AG04449 (cell line): ENCODE measurements at places on chromosomes 1 and 21.

- DNase-seq: no peak
These were observed 86.4 kb upstream of the F3 start for GRCh38 chr1:94627771-94628498.

DNA sequence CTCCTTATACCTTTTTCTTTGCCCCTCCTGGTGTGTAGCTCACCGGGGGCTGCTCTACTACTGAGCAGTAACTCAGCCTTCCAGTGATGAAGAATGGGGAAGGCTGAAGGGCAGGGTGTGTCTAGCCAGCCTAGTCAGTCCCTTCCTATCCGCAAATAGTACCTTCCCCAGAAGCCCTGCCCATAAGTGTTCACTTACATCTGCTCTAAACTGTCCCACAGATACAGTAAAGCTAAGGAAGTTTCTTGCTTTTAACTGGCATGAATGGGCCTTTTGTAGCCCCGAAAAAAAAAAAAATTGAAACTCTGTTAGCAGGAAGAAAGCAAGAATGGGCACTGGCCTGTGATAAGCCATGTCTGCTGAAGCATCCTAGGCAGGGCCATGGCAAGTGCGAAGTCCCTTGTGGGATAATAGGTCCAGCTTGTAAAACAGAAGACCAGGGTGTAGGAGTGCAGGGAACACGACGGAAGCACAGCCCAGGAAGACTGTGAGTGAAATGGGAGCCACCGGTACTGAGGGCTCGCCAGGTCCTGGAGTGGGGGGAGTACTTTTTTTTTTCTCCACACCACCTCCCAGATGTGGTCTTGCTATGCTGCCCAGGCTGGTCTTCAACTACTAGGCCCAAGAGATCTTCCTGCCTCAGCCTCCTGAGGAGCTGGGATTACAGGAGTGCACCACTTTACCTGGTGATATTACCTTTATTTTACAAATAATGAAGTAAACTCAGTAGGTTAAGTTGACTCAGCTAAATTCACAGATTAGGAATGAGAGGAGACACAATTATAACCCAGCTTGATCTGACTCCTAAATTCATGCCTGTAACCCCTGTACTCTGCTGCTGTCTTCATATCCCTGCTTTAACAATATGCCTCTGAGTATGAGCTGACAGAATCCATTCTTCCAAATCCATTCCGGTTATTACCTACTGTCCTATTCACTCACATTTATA lies 347.5 kb downstream of the SMYD3 start:
- DNase-seq: no peak

GRCh38 chr1:42979036-42979430 lies 20.4 kb upstream of the SLC2A1 start:
- DNase-seq: no peak

DNA sequence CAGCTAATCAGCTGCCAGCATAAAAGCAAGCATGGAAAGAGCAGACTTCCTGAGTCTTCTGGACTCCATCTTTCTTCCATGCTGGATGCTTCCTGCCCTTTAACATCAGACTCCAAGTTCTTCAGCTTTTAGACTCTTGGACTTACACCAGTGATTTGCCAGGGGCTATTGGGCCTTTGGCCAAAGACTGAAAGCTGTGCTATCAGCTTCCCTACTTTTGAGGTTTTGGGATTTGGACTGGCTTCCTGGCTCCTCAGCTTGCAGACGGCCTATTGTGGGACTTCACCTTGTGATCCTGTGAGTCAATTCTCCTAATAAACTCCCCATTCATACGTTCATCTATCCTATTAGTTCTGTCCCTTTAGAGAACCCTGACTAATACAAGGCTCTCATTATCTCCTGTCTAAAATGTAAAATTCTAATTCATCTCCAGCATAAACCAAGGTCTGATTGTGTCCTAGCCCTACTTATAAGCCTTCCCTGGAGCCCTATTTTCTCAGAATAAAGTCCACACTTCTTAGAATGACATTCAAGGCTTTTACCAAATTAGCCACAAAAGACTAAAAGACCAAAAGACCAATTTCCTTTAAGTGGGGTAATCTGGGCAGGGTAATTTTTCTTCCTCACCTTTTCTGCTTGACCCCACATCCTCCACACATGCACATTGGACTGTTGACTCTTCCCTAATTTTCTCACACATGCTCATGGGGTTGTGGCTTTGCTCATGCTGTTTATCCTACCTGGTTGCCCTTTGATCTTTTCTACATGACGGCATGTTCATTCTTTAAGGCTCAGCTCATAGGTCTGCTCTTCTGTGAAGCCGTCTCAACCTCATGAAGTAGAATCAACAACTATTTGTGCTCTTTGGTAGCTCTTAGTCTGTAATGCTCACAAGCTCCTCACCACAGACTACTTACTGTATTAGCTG lies 18.1 kb upstream of the ENAH start:
- DNase-seq: no peak

DNA sequence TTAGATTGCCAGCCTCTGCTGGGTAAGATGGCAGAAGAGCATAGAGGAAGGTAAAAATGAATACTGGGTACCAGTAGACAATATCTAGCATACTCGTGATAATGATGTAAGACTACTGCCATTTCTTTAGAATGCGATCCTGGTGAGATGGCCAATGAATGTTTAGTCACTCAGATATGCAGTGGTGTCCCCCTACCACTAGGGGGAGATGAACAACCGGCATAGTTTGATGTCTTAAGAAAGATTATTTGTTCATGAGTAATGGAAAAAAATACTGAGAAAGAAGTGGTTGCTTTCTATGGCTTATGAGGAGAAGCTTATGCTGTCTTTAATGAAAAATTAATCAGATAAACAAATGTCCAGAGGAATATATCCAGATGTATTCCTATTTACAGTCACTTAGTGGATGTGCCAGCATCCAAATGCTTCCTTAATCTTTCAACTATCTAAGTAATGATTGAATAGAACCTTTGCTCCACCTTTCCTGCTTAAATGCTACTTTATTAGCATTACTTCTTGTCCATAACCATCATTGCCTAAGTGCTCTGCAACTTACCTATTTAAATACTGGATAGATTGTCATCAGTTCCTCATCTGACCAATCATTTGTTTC lies 256.6 kb downstream of the ST6GALNAC3 start:
- peak; percentile 26 for DNase-seq

DNA sequence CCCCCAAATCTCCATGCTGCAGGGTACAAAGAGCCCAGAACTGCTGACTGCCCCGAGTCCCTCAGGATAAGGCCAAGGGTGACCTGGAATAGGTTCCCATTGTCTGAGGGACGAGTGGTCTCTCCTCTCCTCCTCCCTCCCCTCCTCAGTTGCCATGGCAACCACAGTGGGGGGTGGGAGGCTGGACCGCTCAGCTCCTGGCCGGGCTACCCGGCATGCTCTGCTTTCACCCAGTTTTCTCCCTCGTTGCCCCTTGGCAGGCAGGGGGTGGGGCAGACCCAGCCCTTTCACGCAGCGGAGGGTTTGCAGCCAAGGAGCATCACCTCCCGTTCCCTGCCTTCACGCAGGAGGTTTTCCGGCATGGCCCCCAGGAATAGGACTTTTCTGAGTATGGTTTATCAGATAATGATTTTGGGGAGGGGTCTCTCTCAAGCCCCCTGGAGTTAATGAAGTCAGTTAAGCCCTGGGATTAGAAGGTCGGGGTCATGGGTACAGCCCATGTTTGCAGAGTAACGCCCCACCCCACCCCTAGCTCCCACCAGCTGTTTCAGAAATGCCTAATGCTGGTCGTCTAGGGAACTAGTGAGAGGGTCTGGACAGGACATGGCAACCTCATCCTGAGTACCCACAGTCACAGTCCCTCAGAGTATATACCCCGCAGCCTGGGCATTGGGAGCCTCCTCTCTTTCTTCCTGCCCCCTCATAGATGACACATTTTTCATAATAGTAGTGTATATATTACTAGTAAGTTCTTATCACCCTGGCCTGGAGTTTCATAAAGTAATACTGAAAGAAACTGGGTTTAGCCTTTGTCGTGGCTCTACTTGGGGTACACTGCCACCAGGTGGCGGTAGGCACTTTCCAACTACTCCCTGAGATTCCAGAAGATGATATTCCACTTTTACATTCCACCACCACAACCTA lies 20.7 kb downstream of the C1QB start:
- DNase-seq: peak; percentile 7
